Astrocyte of the hippocampus (primary cell): ENCODE measurements at places on chromosomes 16 and 17.

GRCh38 chr16:28561557-28562187 is 8.0 kb downstream of the SGF29 start:
- no peak for DNase-seq

DNA sequence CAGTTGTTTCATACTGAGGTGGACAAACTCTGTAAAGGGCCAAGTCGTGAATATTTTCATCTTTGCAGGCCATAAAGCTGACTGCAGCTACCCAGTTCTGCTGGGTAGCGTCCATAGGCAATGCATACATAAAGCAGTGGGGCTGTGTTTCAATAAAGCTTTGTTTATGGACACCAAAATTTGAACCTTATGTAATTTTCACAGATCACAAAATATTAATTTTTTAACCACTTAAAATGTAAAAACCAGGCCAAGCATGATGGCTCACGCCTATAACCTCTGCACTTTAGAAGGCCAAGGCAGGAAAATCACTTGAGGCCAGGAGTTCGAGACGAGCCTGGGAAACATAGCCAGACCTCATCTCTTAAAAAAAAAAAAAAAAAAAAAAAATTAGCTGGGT is 148.0 kb downstream of the CCDC182 start:
- DNase-seq = no peak

GRCh38 chr16:67674851-67675578 is 8.4 kb downstream of the C16orf86 start:
- no peak for DNase-seq

DNA sequence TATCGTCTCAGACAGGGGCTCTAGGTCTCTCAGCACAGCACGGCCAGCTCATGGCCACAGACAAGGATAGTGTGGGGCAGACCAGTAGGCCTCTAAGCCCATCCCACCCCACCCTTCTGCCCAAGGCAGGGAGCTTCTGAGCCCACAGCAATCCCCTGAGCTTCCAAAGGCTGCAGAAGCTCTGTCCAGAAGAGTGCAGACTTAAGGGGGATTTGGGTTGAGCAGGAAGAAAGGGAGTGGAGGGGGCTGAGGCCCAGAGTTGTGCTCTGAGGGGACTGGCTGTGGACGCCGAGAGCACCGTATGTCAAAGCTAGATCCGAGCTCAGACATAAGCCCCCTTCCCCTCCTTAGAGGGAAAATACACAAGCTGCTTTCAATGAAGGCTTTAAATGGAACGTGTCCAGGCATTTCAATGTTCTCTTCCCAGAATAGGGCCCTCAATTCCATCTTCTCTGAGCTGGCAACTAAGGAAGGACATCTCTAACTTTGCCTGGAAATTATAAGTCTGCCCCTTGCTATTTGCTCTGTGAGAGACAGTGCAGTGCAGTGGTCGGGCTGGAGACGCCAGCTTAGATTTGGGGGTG is 116.4 kb upstream of the RPL38 start:
- no peak for DNase-seq

- no peak for DNase-seq
Observed at GRCh38 chr16:83070416-83071209, 443.8 kb downstream of the CDH13 start.
